ENCODE measurements at places on chromosomes 2 and 18. TPM values are rescaled to one million over a fixed set of nuclear protein-coding genes. Genes with fewer than 3 reads are reported as not detected.

Gene CASP10
- 8.1 TPM for total RNA-seq

Gene CELF4
- not detected for total RNA-seq

DNA sequence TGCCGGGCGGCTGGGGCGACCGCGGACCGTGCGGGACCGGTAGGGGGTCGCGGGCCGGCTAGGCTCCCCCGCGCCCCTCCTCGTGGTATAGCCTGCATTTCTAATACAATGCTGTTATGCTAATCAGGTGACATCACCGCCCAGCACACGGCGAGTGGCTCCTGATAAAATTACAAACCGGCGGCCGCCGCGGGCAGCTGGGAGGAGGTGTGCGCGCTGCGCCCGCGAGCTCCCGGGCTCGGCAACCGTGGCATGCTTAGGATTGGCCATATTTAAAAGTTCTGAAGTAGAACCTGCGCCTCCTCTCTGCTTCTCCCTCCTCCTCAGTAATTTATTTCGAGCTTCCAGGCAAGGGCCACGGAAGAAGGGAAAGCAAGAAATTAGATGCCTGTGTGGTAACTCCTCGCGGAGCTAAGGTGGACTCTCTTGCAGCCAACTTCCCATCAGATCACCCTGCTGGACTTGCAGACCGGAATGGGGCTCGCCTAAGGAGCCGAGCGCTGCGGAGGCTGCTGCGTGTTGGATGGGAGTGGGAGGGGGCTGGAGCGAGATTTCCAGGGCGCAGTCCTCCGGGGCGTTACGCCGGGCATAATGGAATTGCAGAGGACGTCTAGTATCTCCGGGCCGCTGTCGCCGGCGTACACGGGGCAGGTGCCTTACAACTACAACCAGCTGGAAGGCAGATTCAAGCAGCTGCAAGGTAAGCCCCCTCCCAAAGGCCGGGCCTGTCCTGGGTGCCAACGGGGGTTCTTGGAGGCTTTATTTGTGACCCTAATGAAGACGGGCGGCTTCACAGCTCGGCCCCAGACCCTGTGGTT lies 102.3 kb downstream of the SPTBN1 start:
- H3K4me3 ChIP-seq: peak overlapping the region; percentile 41
- peak; percentile 79 for DNase-seq
- no peaks in the 10 kb centered on the region for H3K36me3 ChIP-seq
- no peaks in the 10 kb centered on the region for H3K27me3 ChIP-seq
- peaks cover 36% of the 10 kb centered on the region for H3K4me1 ChIP-seq

GRCh38 chr2:146814971-146815370 lies 1029.9 kb upstream of the ACVR2A start:
- no peak overlapping the region for H3K27ac ChIP-seq
- H3K36me3 ChIP-seq: no peaks in the 10 kb centered on the region
- no peak for DNase-seq
- H3K4me1 ChIP-seq: no peaks in the 10 kb centered on the region
- no peaks in the 10 kb centered on the region for H3K27me3 ChIP-seq

Gene KIF1A
- total RNA-seq: not detected

DNA sequence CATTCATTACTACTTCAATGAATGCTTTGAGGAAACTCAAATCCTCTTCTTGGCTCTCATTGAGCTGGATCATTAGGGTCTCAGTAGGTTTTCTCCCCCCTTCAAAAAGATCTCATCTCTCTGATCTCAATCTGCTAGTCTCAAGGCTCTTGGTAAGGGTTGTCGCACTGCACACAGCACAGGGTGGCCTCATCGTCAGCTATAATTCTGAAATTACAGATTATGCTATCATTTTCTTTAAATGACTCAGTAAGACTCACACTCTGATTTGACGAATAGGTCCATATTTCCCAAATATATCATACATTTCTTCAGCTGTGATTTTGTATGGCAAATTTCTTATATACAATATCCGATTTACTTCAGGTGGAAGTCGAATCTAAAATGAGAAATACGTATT lies 2.3 kb downstream of the SF3B6 start:
- H3K4me1 ChIP-seq: peaks cover 2% of the 10 kb centered on the region
- DNase-seq: no peak
- no peaks in the 10 kb centered on the region for H3K27me3 ChIP-seq
- peaks cover 5% of the 10 kb centered on the region for H3K36me3 ChIP-seq
- no peak overlapping the region for H3K27ac ChIP-seq
- H3K4me3 ChIP-seq: no peak overlapping the region

- no peak overlapping the region for H3K4me3 ChIP-seq
- no peaks in the 10 kb centered on the region for H3K36me3 ChIP-seq
- DNase-seq: peak; percentile 5
- no peaks in the 10 kb centered on the region for H3K27me3 ChIP-seq
Measured at GRCh38 chr2:28199995-28200679, 192.5 kb upstream of the FOSL2 start.

- no peak overlapping the region for H3K27ac ChIP-seq
- no peaks in the 10 kb centered on the region for H3K27me3 ChIP-seq
- no peaks in the 10 kb centered on the region for H3K4me1 ChIP-seq
- no peaks in the 10 kb centered on the region for H3K36me3 ChIP-seq
Measured at GRCh38 chr18:74230922-74231714, 60.6 kb downstream of the CYB5A start.

Gene CABYR
- total RNA-seq: 5.6 TPM
